ENCODE measurements at places on chromosomes 6 and 20.

DNA sequence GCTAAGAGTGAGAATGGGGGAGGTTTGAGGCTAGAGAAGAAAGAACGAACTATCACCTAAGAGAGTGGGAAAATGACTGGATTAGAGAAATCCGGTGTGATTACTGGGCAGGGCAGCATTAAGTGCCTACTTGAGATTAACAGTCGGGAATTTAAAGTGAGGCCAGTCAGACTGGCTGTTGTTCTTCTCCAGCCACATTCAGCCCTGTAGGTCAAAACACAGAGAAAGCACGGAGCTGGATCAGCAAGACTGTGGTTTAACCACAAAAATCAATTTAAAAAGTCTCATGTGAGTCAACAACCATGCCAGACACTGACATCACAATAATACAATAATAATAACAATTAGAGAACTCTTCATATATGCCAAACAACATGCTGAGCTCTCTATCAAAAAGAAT lies 301.9 kb upstream of the SGK1 start:
- no peak for DNase-seq

DNA sequence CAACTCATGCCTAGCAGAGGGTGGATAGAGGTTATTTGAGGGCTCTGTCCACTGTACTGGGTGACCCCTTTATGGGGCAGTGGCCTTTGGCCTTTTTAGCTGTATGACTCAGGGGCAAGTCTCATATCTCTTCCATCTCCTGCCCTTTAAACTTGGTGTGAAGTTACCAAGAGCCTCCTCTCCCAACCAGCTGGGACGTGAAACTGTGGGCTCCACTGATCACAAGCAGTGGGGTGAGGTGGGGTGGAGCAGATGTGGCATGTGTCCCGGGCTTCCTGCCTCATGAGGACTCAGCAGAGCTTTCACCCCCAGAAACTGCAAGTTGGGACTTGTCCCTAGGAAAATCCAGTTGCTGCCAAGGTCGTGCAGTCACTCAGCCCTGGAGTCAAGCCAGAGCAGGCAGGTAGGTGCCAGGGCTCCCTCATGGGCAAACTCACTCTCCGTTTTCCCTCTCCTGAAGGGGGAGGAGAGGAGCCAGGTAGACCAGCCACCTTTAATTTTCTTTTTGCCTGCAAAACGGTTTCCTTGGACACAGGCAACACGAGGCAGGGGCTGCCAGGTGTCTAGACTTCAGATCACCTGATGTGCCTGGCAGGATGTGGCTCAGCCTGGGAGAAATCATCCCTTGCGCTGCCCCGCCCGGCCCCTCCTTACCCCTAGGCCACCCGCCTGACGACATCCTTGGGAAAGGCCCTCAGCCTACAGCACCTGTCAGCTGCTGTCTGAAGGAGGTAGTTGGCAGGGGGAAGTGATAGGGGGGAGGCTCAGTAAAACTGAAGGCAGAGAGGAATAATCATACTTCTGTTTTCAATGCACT lies 4.0 kb downstream of the CDKN1A start:
- peak; percentile 88 for DNase-seq

DNA sequence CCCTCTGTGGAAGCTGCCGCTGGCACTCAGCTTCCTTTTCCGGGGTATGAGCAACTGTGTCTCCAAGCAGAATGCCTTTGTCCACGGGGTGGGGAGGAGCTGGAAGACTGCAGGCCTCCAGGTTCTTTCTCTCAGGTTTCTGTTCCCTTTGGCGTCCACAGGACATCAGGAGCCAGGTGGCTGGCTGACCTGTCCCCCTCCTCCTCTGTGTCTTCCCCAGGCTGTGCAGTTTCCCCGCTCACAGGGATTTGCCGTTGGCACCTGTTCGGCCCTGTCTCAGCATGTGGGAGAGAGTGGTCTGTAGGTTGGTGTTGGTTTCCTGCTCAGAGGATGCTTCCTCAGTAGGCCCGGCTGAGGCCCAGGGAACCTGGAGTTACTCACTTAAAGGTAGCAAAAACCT lies 43.5 kb downstream of the CDS2 start:
- no peak for DNase-seq

DNA sequence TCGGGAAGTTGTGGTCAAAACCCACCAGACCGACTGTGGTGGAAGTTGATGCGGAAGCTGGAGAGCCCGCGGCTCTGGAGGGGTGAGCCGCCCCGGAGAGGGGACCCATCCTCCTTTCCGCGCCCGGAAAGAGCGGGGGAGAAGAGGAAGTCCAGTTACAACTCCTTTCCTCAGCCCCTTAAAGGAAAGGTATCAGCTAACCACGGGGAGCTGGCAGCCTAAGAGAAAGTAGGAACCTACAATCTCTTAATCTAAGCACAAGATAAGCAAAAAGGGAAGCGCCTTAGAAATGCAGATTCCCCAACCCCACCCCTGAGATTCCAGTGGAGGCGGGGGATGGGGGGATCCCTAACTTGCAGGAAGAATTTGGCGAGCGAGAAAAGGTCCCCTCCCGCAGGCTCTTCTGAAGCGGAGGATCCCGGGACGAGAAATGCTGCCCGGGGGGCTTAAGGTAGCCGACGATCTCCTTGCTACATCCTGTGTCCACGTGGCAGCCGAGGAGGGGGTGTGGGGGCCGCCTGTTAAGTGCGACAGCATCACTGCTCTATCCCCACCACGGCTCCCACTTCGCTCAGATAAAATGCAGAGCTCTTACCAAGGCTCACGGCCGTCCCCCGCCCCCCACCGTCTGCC lies 87.5 kb downstream of the ZFP64 start:
- peak; percentile 3 for DNase-seq

GRCh38 chr6:33770124-33770832 lies 18.7 kb downstream of the LEMD2 start:
- DNase-seq = no peak

GRCh38 chr20:20780127-20780824 lies 67.8 kb upstream of the RALGAPA2 start:
- peak; percentile 95 for DNase-seq

GRCh38 chr6:72564231-72564630 lies 57.6 kb upstream of the KCNQ5 start:
- DNase-seq = no peak

DNA sequence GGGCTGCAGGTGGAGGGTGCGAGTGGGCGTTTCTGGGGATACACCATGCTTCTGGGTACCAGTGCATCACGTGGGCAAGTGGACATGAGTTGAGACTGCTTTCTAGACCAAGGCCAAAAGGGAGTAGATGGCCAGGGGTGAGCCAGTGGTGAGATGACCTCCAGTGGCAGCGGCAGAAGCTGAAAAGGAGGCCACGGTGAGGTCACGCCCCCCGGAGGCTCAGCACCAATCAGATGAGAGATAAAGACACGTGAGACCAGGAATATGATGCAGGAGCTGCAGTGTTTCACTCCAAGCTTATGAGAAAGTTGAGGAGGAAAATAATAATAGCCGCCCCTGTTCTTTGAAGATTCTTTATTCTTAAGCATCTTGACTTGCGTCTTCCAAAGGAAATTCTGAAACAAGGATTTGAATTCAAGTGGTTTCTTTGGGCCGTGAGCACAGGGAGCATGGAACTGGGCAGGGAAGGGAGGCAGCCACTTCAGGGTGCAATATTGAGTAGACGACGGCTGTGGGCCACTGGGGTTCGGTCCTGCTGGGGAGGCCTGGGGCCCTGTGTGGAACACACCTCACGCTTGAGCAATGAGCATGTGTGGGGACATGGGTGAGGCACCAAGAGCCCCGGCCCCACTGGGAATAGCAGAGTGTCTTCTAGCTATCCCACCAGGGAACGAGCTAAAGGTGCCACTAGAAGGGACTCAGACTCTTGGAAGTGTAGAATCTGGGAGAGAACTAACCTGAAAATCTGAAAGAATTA lies 156.7 kb upstream of the LRFN2 start:
- no peak for DNase-seq

DNA sequence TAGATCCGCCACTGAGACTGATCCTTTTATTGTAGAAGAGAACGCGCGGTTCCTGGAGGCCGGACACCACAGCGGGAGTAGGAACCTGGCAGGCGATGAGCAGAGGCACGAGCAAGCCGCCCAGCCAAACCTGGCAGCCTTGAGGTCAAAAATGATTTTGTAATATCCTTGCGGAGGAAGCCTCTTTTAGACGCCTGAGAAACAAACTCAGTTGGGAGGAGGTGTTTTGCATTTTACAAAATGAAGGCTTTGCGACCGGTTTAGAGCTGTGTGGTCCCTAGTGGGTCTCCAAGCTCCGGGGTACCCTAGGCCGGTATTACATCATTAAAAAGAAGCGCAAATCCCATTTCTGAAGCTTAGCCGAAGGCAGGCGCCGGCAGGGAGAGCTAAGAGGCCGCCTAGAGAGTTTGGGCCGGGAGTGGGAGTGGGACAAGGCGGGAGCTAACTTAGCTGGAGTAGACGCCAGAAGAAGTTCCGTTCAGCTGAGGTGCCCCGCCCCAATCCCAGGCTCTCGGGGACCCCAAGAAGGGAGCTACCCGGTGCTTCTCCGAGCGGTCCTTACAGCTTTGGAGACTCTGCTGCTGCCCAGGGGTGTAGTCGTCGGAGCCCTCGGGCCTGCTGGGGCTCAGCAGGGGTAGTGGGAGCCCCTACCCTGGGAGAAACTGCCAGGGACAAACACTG lies 1.9 kb upstream of the TBX18 start:
- DNase-seq = no peak

DNA sequence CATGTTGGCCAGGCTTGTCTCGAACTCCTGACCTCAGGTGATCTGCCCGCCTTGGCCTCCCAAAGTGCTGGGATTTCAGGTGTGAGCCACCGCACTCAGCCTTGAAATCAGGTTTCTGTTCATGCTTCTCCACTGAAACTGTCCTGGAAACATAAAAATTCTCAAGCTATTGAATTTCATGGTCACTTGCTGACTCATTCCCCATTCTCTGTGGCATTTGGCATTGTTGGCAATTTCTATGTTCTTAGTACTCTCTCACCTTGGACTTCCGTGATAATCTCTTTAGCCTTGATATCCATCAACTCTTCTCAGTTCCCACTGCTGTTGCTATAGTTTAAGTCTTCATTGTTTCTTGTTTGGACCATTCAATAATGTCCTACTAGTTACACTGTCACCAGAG lies 6.2 kb downstream of the SEL1L2 start:
- DNase-seq = no peak

DNA sequence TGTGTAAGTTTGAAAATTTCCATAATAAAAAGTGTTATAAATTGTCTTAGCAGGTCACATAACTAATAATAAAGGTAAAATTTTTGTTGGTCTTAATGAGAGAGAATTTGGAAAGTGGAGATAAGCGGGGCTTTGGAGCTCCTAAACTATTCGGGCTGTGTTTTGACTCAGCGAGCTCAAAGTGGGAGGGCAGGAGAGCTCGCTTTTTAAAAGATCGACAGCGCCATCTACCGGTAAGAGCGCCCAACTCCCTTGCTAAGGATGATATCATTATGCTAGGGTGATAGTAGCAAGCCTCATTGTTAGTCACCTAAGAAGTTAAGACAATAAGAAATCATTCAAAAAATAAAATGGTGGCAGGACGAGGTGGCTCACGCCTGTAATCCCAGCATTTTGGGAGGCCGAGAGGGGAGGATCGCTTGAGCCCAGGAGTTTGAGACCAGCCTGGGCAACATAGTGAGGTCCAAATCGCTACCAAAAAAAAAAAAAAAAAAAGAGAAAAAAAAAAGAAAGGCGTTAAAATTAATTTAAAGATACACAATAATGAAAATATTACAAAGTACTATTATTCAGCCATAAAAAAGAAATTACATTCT lies 24.8 kb downstream of the C6orf15 start:
- DNase-seq = peak; percentile 83

- DNase-seq = peak; percentile 46
Observed at GRCh38 chr20:64101731-64102621, 5.4 kb downstream of the NPBWR2 start.

DNA sequence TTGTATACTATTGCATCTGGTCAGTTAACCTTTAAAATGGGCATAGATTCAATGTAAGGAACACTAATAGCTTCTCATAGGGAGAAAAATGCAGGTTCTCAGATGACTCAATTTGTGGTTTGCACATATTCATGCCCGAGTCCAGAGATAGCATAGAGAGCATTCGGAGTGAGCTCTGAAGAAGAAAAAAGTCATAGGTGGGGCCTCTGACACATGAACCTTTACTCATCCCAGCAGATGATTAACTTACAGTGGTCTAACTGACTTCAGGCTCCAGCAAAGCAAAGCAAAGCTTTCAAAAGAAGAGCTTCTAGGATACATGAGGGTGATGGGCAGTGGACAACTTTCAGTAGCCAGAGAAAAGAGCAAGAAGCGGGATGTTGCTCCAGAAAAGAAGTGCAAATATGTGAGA lies 55.3 kb upstream of the BTN3A2 start:
- no peak for DNase-seq

DNA sequence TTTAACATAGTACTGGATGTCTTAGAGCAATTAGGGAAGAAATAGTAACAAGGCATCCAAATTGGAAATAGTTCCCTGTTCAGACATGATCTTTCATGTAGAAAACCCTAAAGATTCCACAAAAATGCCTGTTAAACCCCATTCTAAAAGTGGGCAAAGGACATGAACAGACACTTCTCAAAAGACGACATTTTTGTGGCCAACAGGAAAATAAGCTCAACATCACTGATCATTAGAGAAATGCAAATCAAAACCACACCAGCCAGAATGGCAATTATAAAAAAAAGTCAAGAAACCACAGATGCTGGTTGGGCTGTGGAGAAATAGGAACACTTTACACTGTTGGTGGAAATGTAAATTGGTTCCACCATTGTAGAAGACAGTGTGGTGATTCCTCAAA lies 109.9 kb upstream of the MOCS1 start:
- DNase-seq = no peak

- no peak for DNase-seq
Observed at GRCh38 chr6:52566853-52567279, 10.0 kb downstream of the TRAM2 start.
